NCI-H460 (cell line): ENCODE measurements at places on chromosomes 6 and 20.

DNA sequence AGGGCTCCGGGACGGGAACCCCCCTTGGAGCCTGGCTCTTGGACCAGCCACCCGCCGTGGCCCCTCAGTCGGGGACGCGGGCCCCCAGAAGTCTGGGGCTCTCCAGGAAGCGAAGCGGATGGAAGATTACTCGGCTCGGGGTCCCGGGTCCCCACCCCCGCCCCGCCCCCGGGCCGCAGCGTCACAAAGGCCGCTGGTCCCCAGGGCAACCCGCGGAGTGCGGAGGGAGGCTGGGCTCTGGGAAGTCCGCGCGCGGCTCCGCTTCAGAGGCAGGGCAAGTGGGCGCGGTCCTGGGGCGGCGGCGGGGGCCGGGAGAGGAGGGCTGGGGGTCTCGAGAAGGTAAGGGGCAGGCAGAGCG lies at the start of gene FNDC11:
Gene FNDC11 (plus strand): TSS at position 227 of the 358 bp plus-strand sequence. CDS start 1,505 bp downstream, outside the sequence.
- no peak for DNase-seq

- DNase-seq = no peak
Observed at GRCh38 chr20:49030954-49031619, 15.0 kb upstream of the CSE1L start.

- DNase-seq = no peak
Observed at GRCh38 chr6:18976091-18976490, 588.9 kb downstream of the RNF144B start.

- DNase-seq = no peak
Observed at GRCh38 chr6:141403103-141403502, 729.6 kb upstream of the GJE1 start.

DNA sequence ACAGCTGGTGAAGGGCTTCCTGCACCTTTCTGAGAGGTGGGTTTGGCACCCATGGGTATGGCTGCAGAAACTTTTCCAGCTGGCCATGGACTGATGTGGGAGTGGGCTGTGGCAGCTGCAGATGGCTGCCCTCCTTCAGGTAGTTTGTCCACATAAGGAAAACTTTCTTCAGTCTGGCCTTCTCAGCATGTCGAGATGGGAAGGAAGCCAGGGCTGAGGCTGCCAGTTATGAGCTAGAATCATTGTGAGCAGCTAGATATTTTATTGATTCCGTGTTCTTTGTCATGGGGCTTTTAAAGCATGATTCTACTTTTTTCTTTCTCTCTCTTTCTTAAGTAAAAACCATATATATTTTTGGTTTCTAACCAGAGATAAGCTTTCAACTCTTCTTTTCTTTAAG lies 16.6 kb downstream of the NKX2-4 start:
- DNase-seq = no peak

DNA sequence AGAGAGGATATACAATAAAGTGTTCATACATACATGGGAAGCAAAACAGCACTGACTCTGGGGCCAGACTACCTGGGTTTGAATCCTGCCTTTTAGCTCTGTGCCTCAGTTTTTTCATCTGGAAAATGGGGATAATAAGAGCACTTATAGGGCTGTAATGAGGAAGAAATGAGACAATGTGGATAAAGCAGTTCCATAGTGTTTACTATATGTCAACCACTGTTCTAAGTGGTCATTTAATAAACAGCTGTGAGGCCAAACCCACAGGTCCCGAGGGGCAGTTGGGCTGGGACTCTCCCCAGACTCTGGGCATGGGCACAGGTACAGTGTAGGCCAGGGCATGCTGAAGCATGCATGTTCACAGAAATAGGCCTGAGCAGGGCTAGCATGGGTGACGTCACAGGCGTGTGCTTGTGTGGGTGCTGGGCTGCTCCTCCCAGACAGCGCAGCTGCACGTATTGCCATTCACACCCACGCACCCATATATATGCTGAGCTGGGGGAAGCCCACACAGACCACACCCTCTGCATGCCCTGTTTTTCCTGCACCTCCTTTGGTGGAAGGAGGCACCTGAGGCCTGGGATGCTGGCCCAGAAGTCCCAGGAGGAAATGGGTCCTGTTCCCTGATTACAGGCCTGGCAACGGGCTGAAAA lies 3.5 kb upstream of the PLCG1 start:
- no peak for DNase-seq

DNA sequence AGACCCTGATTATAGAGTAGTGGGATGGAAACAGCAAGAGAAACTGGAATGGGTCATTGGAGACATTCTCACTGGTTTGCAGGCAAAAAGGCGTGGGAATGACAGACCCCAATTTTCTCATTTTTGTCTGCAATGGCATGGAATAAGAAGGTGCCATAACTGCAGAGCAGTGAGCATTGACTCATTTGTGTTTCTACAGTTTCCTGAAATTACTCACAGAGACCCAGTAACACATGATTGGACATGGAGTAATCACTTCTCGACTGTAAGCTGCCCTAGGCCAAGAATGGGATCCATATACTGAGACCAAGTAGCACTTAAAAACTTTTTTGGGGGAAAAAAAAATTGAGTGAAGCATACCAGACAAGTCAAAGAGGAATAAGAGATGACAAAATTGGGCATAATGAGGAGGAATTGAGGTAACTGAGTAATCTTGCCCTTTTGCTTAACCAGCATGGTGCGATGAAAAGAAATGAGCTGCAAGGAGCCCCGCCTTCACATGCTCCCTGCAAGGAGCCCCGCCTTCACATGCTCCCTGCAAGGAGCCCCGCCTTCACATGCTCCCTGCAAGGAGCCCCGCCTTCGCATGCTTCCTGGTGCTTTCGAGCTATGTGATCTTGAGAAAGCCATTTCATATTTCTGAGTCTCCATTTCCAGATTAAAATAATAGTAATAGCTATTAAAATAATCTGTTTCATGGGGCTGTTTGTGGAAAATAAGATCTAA lies 44.1 kb downstream of the NHSL1 start:
- DNase-seq = peak; percentile 36

DNA sequence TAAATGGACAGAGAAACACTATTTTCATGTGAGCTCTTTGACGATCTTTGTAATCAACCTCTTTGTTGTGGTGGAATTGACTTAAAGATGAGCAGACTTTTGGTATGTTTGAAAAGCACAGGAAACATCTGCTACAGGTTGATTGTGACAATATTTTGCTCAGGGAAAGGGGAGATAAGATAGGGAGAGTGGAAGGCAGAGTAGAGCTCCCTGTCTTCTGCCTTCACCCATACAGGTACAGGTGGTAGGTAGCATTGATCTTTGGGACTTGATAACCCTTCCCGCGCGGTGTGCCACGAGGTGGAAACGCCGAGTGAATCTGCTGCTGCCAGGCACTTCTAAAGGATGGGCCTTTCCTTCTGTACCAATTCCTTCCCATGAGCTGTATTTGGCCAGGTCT lies 183.6 kb downstream of the UTRN start:
- no peak for DNase-seq

GRCh38 chr6:111423055-111423633 lies 59.9 kb downstream of the REV3L start:
- no peak for DNase-seq

- no peak for DNase-seq
Observed at GRCh38 chr6:119355157-119355556, 5.6 kb upstream of the MAN1A1 start.

DNA sequence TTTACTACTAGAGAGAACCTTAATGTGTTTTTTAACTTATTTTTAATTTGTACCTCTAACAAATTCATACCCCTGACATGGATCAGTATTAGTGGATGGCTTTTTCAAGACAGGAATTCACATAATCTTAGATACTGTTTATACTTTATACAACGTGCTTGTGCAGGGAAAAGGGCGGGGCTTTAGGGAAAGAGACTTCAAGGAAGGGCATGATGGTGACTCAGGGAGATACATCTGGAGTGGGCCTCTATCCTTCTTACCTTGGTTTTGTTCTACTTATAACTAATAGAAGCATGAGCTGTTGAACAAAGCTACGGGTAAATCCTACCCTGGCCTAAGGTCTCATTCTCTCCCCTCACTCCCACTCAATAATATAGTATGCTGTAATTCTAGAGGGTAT lies 160.8 kb downstream of the C6orf58 start:
- no peak for DNase-seq

- no peak for DNase-seq
Observed at GRCh38 chr6:3451498-3451897, 5.4 kb downstream of the SLC22A23 start.

DNA sequence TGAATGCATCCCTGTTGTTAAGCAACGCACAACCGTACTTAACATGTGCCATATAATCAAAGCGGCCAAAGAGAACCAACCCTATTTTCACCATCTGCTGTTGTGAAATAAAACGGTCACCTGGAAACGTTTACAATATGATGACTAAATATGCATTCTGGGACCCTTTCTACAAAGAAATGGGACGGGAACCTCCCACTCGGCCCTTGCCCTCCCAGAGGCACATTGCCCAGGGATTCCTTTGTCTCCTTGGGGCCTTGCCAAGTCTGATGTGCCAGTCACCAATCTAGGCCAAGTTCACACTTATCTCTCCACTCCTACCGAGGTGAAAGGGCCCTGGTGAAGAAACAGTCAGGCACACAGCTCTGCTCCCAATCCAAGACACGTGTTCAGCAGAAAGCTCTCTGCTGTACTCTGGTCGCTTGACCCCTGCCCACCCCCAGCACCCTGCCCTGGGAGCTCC lies 427.4 kb upstream of the JARID2 start:
- DNase-seq = no peak

DNA sequence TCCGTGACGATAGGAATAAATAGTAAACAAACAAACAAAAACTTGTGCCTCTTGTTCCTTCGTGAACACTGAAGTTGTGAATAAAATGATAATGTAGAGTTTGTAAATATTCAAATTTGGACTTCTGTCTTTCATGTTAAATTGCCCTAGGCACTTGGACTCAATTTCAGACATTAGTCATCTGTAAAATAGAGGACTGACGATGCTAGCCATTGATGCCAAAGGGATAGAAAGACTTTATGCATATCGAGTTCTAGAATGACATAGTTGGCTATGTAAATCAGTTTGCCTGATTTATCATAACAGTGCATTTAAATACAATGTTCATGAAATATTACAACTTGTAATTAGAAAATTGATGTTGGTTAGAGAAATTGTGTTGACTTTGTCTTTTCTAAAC lies 45.9 kb upstream of the FLRT3 start:
- no peak for DNase-seq

DNA sequence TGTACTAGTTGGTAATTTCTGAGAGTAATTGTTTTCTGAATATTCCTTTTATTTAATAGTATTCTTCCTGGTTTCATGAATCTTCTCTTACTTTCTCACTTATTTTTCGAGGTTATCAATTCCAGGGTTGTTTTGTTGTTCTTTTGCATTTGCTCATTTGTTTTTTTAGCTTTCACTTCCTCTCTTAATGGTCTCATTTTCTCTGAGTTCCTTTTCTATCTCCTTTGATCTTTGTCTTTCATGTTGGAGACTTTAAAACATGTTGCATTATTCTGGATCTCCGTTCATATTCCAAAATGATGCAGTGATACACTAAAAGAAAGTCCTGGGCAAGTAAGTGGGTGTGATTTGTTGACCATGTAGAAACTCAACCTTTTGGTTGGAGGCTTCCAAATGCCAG lies 345.3 kb upstream of the SLC35B3 start:
- no peak for DNase-seq

DNA sequence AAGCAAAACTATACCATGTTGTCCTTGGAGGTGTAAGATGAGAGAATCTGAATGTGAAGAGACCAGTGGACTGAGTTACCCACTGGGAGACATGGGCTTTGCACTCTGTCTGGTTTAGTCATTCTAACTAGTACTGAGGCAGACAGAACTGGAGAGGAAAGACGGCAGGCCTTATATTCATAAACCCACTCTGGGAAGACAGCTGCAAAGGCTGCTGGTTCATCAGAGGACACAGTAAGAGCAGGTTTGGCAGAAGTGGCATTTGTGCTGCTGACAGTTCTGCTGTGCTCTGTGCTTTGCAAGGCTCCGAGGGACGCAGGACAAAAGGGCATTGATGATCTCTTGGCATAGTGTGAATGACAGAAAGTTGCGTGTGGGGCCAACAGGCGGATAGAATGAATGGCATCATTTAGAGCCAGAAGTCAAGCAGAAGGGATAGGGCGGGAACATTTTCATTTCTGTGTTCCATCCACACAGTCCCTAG lies 142.3 kb upstream of the TENT5A start:
- DNase-seq = no peak
